Central memory CD8-positive, alpha-beta T cell (primary cell): ENCODE measurements at places on chromosomes 5 and 9.

DNA sequence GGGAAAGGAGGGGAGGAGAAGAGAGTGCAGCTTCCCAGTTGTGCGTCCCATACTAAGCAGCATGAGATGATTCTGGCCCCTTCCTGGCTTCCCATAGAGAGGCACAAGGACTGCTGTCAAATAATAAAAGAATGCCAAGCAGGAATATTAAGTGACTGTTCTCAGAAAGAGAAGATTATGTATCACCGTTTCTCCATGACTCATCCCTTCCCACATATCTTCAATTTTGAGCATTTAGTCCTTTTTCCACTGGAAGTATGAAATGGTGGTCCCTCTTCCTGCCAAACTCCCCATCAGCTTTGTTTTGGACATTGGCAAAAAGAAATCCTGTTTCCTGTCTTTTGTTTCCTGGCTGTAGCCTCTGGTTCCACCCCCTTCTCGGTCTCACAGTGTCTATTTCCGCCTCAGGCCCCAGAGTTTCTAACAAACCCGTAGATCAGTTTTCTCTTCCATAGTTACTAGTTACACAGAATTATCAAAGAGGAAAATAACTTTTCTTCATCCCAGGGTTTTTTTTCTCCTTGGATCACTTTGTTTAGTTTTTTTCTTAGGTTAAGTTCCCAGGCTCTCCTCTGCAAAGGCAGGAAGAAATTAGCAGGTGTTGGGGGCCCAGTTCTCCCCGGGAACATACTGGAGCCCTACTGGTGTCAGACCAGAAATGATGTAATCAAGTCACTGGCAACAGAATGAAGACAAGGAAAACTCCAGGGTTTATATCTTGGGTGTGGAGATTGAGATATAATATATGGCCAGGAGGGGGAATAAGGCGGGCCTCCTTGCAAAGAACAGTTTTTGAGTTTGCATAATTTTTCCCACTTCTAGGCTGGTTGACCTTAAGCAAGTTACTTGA lies 26.4 kb upstream of the ARHGAP26 start:
- DNase-seq: no peak

DNA sequence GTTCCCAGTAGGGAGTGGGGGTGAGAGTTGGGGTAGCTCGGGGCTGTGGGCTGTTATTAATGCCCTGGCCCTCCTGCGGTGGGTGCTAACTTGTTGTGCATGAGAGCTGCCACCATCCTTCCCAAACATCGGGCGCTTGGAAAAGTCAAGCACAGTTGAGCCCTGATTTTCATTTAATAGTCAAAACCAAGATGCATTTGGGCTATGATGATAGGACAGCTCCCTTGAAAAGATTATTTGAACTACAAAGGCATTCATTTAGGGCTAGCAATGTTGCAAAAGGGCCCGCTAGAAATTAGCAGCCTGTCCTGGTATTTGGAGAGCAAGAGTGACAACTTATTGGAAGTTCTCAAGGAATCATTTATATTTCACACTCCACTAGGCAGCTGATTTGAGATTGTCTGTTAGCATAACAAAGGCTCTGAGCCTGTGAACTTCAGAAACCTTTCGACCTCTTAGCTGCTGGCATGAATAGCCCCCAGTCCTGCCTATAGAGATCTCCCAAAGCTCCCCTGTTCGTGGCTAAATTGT lies 128.2 kb upstream of the TMEM161B start:
- no peak for DNase-seq

GRCh38 chr9:18863791-18864190 lies 169.2 kb downstream of the SAXO1 start:
- no peak for DNase-seq

DNA sequence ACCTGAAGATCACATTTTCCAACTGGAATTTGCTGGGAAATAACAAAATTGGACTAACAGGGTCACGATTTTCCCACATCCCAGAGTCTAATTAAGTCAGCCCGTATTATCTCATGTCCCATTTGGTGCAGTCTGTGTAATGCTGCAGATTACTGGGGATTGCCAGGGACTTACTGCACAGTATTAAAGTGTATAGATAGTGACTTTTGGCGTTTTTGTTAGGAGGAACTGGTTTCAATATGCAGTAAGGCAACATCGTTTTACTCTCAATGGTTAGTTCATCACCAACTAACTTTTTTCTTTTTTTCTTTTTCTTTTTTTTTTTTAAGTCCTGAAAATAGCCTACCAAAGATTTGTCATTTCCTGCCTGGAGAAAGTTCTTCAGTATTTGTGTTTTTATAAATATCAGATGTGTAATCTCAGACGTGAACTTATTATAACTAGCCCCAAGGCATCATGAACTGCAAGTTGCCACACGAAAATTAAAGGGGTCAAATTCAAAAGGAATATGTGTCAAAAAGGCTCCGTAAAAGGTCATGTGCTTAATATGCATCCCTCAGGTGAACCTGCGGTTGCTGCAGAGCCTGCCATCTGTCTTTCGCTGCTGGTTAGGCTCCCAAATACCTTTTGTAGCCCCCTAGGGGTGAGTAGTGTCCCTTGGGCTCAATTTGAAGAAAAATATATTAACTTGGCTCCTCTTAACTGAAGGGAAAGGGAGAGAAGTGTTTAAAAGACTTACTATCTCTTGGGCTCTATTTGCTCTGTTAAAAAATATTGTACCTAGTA lies 176.7 kb upstream of the ADAMTSL1 start:
- DNase-seq: no peak

- no peak for DNase-seq
Observed at GRCh38 chr5:172637110-172637580, 3.9 kb upstream of the NEURL1B start.

DNA sequence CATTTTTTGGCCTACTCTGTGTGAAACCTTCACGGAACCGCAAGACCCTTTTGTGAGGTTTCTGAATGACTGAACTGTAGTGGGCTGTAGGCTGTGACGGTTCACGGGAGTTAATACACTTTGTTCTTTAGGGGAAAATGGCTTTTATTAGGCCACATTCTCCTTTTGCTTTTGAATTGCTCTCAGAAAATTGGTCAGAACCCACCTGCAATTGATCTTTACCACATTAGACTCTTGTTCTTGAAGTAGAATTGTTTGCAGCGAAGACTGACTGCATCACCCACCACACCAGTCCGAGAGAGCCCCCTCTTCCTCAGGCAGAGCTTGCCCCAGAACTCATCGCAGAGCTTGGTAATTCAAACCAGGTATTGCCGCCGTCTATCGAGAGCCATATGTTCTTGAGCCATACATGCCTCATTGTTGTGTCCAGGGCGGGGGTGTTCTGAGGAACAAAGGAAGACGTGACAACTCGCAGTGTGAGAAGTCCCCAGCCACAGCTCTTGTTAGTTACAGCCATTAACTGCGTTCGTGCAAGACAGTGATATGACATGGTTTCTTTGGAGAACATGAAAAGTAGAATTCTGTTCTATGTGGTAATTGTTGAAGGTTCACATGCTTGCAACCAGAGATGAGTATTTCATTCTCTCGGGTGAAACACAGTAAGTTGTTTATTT lies 166.4 kb upstream of the OTULINL start:
- DNase-seq: no peak

DNA sequence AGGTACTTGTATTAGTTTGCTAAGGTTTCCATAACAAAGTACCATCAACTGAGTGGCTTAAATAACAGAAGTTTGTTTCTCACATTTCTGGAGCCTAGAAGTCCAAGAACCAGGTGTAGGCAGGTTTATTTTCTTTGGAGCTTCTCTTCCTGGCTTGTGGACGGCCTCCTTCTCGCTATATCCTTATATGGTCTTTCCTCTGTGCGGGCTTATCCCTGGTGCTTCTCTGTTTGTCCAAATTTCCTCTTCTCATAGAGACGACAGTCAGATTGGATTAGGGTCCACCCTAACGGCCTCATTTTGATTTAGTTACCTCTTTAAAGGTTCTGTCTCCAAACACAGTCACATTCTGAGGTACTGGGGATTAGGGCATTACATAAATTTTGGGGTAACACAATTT lies 88.3 kb downstream of the RMI1 start:
- no peak for DNase-seq

DNA sequence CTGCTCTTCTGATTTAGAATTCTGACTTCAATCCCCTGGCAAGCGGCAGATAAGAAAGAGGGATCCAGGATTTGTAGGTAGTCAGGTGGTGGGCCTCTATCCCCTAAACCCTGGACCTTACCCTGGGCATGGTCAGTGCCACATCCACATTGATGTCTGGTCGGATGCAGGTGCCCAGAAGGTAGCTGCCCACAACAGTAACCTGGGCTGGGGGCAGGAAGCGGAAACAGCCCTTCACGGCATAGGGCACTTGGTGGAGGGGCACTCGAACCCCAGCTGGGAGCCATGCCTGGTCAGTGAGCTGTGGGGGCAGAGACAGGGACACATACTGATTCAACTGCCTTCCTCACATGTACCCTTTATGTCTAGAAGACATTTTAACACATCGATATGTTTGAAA lies 3.8 kb downstream of the NOL6 start:
- no peak for DNase-seq

- DNase-seq: no peak
Observed at GRCh38 chr5:172364773-172365172, 81.2 kb upstream of the UBTD2 start.

DNA sequence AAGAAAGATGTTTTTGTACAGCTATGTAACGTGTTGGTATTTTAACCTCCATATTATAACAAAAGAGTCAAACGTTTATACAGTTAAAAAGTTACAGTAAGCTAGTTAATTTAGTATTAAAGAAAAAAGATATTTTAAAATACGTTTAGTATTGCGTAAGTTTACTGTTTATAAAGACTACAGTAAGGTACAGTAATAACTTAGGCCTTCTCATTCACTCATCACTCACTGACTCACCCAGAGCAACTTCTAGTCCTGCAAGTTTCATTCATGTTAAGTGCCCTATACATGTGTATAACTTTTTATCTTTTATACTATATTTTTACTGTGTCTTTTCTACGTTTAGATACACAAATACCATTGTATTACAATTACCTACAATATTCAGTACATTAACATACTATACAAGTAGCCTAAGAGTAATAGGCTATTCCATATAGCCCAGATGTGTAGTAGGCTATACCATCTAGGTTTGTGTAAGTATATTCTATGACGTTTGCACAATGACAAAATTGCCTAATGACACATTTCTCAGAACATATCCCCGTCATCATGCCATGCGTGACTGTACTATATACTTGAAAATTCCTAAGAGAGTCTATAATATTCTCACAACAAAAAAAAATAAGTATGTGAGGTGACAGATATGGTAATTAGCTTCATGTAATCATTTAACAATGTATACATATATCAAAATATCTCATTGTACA lies 33.8 kb downstream of the ERP44 start:
- DNase-seq: no peak

DNA sequence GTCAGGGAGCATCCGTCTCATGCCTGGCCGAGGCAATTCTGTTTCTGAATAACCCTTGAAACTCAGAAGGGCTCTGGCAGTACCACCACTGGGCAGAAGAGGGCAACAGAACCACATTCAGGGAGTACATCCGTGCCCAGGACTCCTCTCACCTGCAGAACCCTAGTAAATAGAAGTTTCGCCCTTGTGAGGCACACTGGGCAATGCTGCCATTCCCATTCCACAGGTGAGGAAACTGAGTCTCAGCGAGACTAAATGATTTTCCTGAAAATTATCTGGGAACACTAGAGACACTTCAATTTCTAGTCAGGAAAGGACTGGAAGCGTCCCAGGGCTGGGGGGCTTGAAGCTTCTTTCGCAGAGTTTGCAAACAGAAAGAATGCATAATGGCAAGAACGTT lies 74.7 kb downstream of the FGF1 start:
- peak; percentile 43 for DNase-seq

GRCh38 chr5:177376107-177376506 lies 8.1 kb upstream of the SLC34A1 start:
- no peak for DNase-seq

DNA sequence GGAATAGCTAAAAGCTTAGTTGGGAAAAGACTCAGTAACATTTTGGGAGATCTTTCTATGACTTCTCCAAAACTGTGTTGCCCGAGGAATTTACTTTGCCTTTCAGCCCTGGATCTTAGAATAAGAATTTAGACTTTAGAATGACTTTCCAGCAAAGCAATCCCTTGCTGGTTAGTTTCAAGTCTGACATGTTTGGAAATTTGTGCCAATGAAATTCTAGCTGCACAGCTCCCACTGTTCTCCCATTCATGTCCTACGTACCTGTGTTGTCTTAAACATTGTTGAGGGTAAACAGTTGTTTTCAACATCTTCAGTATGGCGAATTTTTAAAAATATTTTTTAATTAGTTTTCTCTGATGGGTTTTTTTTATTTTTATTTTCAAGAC lies 111.4 kb downstream of the CCDC192 start:
- no peak for DNase-seq

DNA sequence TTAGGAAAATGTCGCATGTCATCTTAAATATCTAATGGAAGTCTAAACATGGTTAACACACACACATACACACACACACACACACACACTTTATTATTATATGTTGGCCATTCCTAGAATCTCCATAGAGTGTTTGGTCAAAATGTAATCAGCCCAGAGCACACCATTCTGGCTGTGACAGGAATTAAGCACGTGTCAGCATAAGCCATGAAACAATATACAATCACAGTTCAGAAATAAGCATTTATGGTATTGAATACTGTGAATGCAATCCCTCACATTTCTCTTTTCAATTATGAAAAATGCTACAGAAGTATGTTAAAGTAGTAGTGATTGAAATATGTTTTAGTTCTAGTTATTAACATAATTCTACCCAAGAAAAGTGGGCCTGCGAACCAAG lies 611.6 kb downstream of the PRELID2 start:
- DNase-seq: no peak

DNA sequence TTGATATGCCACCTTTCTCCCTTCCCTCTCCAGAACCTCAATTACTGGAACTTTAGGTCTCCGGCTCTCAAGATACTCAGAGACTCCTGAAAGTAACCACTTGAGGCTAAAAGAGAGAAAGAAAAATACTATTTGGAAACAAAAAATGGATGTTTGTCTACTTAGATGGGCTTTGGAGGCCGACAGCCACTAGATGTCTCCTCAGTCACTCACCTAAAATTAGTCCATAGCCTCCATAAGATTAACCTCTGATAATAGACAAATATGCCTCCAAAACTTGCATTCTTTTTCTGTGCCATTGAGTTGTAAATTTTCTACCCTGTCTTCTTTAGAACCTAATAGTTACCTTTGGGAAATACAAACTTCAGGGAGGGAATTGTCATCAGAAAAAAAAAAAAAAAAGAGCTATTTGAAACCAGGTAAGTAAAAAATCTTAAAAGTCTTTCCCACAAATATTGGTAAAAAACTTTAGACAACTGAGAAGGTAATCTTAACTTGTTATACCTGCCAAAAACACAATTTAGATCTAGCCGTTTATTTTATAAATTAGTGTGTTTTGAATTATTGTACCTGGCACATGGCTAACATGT lies 11.2 kb upstream of the PCDH1 start:
- DNase-seq: no peak
